ENCODE measurements at places on chromosomes 1 and 21.

DNA sequence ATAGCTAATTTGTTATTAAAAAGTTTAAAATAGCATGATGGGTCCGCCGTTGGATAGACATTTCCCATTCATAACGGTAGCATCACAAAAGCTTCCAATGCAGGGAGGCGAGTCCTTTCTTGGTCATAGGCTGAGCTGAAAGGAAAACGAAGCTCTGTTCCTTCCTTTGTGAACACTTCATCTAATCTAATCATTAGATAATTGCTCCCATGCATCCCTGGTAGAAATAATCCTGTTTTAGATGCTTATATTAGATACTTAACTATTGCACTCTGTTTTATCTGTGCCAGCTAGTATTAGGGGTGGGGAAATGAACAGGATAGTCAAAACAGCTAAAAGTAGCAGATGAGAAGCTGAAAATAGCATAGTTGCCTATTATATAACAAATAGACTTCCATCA, 215.0 kb downstream of the SLC35F3 start:
- no peak for DNase-seq

GRCh38 chr1:17791480-17791879, 36.3 kb downstream of the ACTL8 start:
- no peak for DNase-seq

GRCh38 chr1:32107742-32108661, at the start of gene KPNA6:
Gene KPNA6 (plus strand): TSS chr1:32108056. CDS start chr1:32108131, 75 bp downstream.
- DNase-seq, result peak; percentile 49

GRCh38 chr1:176206006-176206960, 803 bp downstream of the COP1 start:
- no peak for DNase-seq

DNA sequence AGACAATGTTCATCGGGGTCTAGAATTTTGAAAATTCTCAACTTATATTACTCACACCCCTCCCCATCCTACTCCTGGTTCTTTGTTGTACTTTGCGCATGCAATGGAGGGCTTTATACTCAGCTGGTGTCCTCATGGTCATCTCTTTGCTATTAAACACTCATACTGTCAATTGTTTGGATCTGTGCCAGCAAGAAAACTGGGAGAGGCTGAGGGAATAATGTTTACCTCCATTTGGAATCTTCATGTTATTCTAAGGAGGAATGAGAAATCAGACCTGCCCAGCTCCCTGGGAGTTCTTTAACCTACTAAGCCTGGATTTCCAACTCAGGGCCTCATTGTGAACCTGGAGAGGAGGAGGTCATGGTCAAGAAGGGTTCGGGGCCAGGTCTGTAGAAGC, 143.9 kb upstream of the DNAH14 start:
- DNase-seq, result no peak

- no peak for DNase-seq
Observed at GRCh38 chr1:121558514-121558913, 373.7 kb downstream of the SRGAP2C start.

DNA sequence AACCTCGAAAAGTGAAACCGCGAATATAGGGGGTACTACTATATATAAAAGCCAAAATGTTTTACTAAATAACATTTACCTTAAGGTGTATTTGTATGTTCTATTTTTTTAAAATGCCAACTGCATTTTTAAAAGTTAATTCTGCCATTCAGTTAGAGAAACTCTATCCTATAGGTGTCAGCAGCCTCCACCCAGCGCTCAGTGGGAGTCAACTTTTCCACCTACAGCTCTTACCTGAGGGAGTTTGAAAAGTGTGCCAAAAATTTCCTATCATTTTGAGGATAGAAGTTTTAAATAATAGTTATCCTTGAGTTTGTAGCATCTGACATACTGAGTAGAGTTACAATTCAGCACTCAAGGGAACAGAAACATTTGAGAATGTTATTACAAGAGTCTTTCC, 6.1 kb upstream of the HP1BP3 start:
- DNase-seq, result no peak

DNA sequence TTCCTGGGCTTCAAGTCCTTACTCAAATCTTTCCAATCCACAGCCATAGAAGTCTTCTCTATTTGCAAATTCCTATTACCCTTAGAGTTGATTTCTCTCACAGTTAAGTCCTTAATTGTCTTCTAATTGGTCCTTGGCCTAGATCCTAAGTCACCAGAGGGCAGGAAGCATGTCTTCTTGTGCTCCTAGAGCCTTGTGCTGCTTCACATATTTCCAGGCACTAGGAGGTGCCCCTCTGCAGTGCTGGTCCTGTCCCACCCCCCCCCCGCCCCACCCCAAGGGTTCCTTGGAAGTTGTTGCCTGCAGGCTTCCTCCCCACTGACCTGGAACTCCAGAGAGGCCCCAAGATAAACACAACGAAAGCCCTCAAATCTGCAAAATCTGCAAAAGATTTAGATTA, 28.1 kb upstream of the TARBP1 start:
- DNase-seq, result no peak

GRCh38 chr1:219724440-219724839, 111.5 kb upstream of the ZC3H11B start:
- no peak for DNase-seq

- no peak for DNase-seq
Observed at GRCh38 chr1:53090227-53091147, 28.5 kb downstream of the PODN start.

GRCh38 chr1:94271373-94271772, 34.0 kb upstream of the ARHGAP29 start:
- DNase-seq, result no peak

- no peak for DNase-seq
Observed at GRCh38 chr1:17259233-17259873, 10.5 kb downstream of the PADI3 start.

GRCh38 chr21:19541602-19542001, 1138.0 kb upstream of the TMPRSS15 start:
- DNase-seq, result no peak

- DNase-seq, result no peak
Observed at GRCh38 chr1:52579415-52579814, 22.8 kb upstream of the GPX7 start.

DNA sequence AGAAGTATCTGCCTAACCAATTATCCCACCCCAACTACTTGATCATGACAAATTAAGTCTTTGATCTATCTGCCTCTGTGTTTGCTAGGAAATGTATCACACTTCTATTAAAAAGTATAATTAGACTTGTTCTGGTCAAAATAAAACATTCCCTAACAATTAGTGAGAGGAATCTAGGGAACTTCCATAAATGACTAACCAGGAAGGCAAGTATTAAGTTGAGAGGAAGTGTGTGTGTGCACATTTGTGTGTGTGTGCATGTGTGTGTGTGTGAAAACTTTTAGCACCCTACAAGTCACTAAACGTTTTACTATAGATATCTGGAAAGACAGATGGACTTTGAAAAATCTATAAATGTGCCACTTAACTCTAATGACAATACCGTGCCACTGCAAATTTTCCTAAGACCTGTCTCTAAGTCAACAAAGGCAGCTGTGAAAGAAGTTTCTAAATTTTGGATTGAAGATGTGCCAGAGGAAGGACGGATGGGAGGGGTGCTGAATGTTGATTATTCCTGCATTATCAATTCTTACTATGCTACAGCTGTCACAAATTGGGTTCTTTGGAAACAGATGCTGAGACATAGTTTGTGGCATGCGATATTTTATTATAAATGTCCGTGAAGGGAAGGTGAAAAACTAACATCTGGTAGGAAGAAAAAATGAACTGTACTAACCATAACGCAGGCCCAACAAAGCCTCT, 567.1 kb downstream of the PTPRC start:
- no peak for DNase-seq

DNA sequence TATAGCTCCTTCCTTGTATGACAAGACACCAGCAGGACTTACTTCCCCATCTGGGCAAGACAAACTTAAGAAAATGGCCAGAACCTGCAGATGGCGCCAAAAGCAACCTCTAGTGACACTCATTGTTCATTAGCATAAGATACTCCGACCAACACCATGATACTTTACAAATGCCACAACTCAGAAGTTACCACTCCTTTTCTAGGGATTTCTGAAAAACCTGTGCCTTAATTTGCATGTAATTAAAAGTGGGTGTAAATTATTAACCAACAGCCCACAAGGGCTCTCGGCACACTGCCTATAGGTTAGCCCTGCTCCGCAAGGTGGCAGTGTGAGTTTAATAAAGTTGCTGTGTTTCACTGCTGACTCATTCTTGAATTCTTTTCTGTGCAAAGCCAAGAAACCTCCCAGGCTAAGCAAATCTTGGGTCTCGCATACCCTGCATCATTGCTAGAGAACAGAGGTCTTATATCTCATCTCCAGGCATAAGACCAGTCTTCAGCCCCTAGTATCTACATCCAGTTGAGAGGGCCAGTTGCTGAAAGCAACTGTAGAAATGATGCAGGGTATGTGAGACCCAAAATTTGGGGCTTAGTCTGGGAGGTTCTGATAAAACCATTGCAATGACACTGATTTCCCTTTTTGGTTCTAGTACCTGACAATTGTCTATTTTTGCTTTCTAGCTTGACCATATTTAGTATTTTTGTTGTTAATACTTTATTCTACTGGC, 86.4 kb downstream of the FAF1 start:
- DNase-seq, result no peak

DNA sequence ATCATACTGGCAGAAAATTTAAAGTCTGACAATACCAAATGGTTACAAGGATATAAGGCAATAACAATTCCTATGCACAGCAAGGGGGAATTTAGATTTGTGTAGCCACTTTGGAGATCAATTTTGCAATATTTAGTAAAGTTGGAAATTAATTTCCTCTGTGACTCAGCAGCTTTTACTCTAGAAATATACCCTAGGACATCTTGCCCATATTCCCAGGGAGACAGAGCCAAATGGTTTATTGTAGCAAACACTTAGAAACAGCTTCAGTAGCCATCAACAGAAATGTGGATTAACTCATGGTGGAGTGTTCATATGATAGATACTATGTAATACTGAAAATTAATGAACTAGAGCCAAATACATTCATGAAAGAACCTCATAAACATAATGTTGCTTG, 104.6 kb downstream of the BACH1 start:
- DNase-seq, result no peak

All from C1 segment of cervical spinal cord (tissue), 14 donors.